ENCODE measurements at places on chromosomes 3 and 15. TPM values are rescaled to one million over a fixed set of nuclear protein-coding genes. Genes with fewer than 3 reads are reported as not detected.

SPTBN5 gene
- 2.1 TPM for total RNA-seq

GOLGA8N gene
- total RNA-seq, result 4.1 TPM

ARNT2 gene
- 16.8 TPM for total RNA-seq

UPK1B gene
- 4.4 TPM for total RNA-seq

GOLGA8M gene
- 0.87 TPM for total RNA-seq

GOLGA8A gene
- 99.1 TPM for total RNA-seq

ARL8B gene
- total RNA-seq, result 51.8 TPM

GNL3 gene
- total RNA-seq, result 88.9 TPM

MAP2K1 gene
- total RNA-seq, result 67.9 TPM

CADM2 gene
- total RNA-seq, result 0.64 TPM

ASB14 gene
- total RNA-seq, result not detected

PP2D1 gene
- not detected for total RNA-seq

TPRG1 gene
- total RNA-seq, result not detected

CTDSPL gene
- 16.6 TPM for total RNA-seq

GRAMD1C gene
- total RNA-seq, result 3.9 TPM

RLBP1 gene
- not detected for total RNA-seq

LRTM1 gene
- total RNA-seq, result not detected

SLC28A1 gene
- total RNA-seq, result not detected

BFSP2 gene
- 0.67 TPM for total RNA-seq

SLC24A5 gene
- total RNA-seq, result not detected

ZPLD1 gene
- not detected for total RNA-seq

NIPA2 gene
- total RNA-seq, result 94.8 TPM

MST1R gene
- total RNA-seq, result 27.5 TPM

IGDCC3 gene
- total RNA-seq, result 0.18 TPM

KBTBD13 gene
- not detected for total RNA-seq

TMC3 gene
- not detected for total RNA-seq

BHLHE40 gene
- 78.4 TPM for total RNA-seq

IRAK2 gene
- 25.1 TPM for total RNA-seq

TTLL13 gene
- 0.39 TPM for total RNA-seq

BNIP2 gene
- 70.7 TPM for total RNA-seq

SMCO1 gene
- total RNA-seq, result not detected

SLC9C1 gene
- not detected for total RNA-seq

GPR27 gene
- total RNA-seq, result 0.15 TPM

MYO5C gene
- total RNA-seq, result 28.2 TPM

DLL4 gene
- total RNA-seq, result 0.31 TPM

HTR3E gene
- total RNA-seq, result not detected

C2CD4A gene
- 0.15 TPM for total RNA-seq

ENTPD3 gene
- total RNA-seq, result not detected

RARRES1 gene
- total RNA-seq, result 1.3 TPM

MYO9A gene
- total RNA-seq, result 41.6 TPM

MYLK gene
- 29.7 TPM for total RNA-seq

ADPRH gene
- 7.8 TPM for total RNA-seq

CSPG4 gene
- 17.5 TPM for total RNA-seq

C3orf22 gene
- total RNA-seq, result not detected

DUOX1 gene
- 0.31 TPM for total RNA-seq

ANKDD1A gene
- total RNA-seq, result 6.8 TPM

PEX5L gene
- 0.23 TPM for total RNA-seq

PEAK1 gene
- total RNA-seq, result 58.7 TPM

PIK3CA gene
- 27.6 TPM for total RNA-seq

SLC28A2 gene
- total RNA-seq, result 0.23 TPM

CPNE9 gene
- 0.13 TPM for total RNA-seq

SETD2 gene
- total RNA-seq, result 32.6 TPM

ADAM10 gene
- 176 TPM for total RNA-seq

SLC15A2 gene
- 0.41 TPM for total RNA-seq

FEZF2 gene
- not detected for total RNA-seq

ATP10A gene
- total RNA-seq, result 0.31 TPM

LRRIQ4 gene
- not detected for total RNA-seq

IL12A gene
- total RNA-seq, result not detected

All from Panc1 (cell line).